M059J (cell line): ENCODE measurements at places on chromosomes 13 and 19. TPM values are rescaled to one million over a fixed set of nuclear protein-coding genes. Genes with fewer than 3 reads are reported as not detected.

Gene MADCAM1
- not detected in 2 replicates for total RNA-seq

Gene ATP5F1D
- 45.0 and 69.8 TPM in 2 replicates for total RNA-seq

Gene FFAR1
- total RNA-seq, result not detected in 2 replicates

Gene ZNF235
- total RNA-seq, result 0.69 and 0.81 TPM in 2 replicates

Gene FCGBP
- 0.15 and 0.47 TPM in 2 replicates for total RNA-seq

GRCh38 chr19:12331211-12331941 lies 2.1 kb downstream of the ZNF563 start:
- no peak for DNase-seq

- no peak for DNase-seq
These were observed 25.1 kb downstream of the DOT1L start for GRCh38 chr19:2188708-2189385.

DNA sequence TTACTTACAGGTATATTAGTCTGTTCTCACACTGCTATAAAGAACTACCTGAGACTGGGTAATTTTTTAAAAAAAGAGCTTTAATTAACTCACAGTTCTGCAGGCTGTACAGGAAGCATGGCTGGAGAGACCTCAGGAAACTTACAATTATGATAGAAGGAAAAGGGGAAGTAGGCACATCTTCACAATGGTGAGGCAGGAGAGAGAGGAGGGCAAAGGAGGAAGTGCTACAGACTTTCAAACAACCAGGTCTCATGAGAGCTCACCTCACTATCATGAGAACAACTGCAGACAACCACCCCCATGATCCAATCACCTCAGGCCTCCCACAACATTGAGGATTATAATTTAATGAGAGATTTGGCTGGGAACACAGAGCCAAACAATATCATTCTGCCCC lies 511.7 kb downstream of the SLITRK6 start:
- no peak for DNase-seq

- peak; percentile 94 for DNase-seq
These were observed 87.9 kb downstream of the URI1 start for GRCh38 chr19:30029721-30030510.

DNA sequence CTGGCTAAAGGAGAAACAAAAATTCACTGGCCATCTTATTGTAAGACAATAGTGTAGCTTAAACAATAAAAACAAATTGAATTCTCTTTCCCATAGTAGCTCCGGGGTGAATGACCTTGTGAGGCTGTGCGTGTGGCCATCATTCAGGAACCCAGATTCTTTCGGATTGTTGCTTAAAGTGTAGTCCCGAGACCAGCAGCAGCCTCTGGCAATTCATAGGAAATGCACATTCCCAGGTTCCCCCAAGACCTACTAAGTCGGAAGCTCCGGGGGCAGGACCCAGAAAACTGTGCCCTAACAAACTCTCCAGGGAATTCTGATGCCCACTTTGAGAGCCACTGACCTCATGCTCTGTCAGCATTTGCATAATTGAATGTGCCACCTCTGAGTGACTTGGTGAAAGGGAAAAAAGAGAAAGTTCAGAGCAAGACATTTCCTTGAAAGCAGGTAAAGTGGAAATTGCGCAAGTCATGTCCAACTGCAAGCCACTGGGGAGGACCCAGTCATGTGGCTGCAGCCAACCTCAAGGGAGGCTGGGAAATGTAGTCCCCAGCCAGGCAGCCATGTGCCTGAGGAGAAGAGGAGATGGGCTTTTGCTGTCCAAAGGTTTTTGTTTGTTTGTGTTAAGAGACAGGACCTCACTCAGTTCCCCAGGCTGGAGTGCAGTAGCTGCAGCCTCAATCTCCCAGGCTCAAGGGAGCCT lies 50.7 kb upstream of the PNMA8B start:
- peak; percentile 61 for DNase-seq

- DNase-seq, result peak; percentile 31
These were observed 3.1 kb upstream of the JSRP1 start for GRCh38 chr19:2259336-2259735.
